ENCODE measurements at places on chromosomes 5 and 9. TPM values are rescaled to one million over a fixed set of nuclear protein-coding genes. Genes with fewer than 3 reads are reported as not detected.

GRCh38 chr5:167944121-167944852 is 347.2 kb upstream of the WWC1 start:
- no peak for DNase-seq

GRCh38 chr9:2159521-2160454 is 144.6 kb downstream of the SMARCA2 start:
- DNase-seq: no peak

DNA sequence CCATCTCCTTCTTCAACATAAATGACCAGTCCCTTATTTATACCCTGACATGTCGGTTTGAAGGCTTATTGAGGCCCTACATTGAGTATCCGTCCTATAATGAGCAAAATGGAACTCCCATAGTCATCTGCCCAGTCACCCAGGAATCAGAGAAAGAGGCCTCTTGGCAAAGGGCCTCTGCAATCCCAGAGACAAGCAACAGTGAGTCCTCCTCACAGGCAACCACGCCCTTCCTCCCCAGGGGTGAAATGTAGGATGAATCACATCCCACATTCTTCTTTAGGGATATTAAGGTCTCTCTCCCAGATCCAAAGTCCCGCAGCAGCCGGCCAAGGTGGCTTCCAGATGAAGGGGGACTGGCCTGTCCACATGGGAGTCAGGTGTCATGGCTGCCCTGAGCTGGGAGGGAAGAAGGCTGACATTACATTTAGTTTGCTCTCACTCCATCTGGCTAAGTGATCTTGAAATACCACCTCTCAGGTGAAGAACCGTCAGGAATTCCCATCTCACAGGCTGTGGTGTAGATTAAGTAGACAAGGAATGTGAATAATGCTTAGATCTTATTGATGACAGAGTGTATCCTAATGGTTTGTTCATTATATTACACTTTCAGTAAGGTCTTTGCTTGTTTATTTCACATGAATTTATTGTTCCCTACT is 38.2 kb upstream of the BTNL3 start:
- peak; percentile 28 for DNase-seq

- DNase-seq: no peak
These were observed 165.7 kb downstream of the CEMIP2 start for GRCh38 chr9:71602652-71603051.

- peak; percentile 22 for DNase-seq
These were observed 544 bp upstream of the ERCC6L2 start for GRCh38 chr9:95874989-95875304.

DNA sequence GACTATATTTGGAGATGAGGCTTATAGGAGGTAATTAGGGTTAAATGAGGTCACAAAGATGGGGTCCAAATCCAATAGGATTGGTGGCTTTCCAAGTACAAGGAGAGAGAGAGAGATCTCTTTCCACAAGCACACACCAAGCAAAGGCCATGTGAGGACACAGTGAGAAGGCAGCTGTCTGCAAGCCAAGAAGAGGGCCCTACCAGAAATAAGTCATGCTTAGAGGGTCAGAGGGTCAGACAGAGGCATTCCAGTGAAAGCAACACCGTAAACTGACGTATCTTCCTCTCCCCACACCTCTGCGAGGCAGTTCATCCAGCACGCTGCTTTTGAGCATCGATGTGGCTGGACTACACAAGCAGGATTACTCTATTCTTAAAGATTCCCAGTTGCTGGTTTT is 87.9 kb downstream of the SLC1A3 start:
- no peak for DNase-seq

SEC24A gene
- total RNA-seq: 17.3 TPM

CDX1 gene
- not detected for total RNA-seq

DNA sequence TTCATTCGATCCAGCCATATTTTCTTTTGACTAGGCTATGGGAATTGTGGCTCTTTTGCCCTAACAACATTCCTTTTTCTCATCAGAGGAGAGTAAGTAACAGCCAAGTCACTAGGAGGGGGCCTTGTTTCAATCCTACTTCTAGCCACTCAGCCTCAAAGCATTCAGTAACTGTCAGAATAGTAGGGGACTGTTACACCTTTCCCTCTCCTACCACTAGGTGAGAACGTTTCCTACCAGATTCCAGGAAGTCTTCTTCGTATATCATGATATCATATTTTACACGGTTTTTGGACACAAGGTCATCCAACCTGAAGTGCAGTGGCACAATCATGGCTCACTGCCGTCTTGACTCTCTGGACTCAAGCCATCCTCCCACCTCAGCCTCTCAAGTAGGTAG is 171.3 kb upstream of the CDH12 start:
- DNase-seq: no peak

DNA sequence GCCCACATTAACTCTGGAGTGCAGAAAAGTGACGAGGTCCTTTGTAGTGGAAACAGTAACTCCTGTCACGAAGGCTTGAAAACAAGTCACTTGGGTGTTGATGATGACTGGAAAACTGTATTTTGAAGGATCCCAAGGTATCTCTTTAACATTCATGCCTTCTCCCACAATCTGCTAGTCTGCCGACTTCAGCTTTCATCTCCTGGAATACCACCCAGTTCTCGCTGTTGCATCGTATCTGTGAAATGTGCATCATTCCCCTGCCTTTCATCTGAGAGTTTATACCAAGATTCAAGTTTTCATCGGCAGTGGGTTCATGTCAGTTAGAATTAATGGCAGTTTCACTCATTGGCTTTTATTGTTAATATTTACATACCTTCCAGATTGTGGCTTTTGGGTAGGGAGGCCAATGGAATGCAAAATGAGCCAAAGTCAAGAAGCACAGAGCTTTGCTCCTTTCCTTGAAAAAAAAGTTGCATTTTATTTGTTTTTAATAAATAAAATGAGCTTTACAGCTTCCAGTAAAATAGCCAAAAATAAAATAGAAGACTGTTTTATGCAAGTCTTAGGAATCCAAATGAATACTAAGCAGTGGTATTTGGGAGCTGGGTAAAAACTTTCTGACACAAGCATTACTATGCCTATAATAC is 575.2 kb upstream of the WWC1 start:
- no peak for DNase-seq

GRCh38 chr9:133188006-133188842 is 20.8 kb downstream of the OBP2B start:
- peak; percentile 14 for DNase-seq

GRCh38 chr5:134539732-134540131 is 14.3 kb downstream of the JADE2 start:
- DNase-seq: no peak

GRCh38 chr9:2559192-2560152 is 62.1 kb upstream of the VLDLR start:
- DNase-seq: no peak

SPINK4 gene
- total RNA-seq: not detected

DNA sequence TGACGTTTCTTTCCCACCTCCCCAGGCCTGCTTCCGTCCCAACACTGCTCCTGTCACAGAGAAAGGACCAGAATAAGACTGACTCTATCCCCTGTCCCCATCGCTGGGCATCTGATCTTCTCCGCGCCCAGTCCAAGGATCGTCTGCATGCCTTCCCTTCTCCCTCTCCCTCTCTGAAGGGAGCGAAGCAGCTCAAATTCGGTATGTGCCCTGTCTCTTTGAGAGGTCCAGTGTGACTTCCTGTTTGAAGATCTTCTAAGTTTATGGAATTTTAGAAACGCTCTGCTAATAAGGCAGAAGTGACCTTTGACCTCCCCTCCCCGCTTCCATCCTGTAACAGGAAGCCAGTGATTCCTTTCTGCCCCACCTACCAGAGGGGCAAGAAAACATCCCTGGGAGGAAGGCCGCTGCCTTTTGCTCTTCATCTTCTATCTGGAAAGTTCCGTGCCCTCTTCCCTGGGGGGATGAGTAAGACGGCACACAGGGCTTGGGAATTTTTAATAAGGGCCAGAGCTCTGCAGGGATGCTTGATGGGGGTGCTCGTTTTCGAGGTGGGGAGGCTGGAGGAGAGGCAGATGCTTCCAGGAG is 40.7 kb upstream of the RNU6ATAC start:
- DNase-seq: no peak

- DNase-seq: no peak
These were observed 16.3 kb upstream of the PRR16 start for GRCh38 chr5:120447706-120448239.

DNA sequence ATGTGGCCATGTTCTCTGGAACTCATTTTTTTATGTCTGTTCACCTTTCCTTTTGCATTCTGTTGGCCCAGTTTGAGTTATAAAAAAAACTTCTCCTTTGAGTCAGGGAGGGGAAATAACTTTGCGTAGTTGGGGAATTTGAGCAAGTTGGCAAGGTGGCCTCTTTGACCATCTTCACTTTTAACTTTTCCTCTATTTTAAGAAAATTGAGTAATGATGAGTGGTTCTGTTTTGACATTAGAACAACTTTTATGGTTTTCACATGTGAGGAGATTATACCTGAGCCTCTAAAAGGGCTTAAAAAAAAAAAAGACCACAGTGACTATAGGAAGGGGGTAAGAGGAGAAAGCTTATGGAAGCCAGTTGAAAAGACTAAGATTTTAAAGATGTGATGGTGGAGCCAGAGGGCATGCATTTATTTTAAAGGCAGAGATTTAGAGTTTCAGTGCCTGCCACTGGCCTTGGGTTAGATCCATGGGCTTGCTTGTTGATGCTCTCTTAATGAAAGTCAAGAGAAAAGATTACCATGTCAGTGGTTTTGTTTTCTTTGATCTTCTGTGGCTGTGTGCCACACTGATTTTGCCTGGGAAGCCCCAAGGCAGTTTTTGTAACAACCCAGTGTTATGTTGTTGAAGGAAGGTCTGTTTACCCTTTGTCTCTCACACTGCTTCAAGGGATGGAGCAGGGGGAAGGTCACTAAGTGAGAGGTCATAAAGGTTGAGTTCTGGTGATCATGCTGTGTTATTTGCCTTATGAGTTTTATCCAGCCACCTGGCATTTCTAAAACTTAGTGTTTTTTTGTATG is 219.7 kb upstream of the CD180 start:
- DNase-seq: no peak

THBS4 gene
- 0.17 TPM for total RNA-seq

DNA sequence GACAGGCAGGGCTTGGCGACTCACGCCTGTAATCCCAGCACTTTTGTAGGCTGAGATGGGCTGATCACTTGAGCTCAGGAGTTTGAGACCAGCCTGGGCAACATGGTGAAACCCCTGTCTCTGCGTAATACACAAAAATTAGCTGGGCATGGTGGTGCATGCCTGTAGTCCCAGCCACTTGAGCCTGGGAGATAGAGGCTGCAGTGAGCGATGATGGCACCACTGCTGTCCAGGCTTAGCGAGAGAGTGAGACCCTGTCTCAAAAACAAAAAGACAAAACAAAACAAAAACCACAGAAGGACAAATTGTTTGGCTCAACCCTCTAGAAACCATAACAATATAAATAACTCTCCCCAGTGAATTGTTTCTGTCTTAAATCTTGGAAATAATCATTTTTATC is 92.6 kb upstream of the ERBIN start:
- DNase-seq: no peak

LECT2 gene
- not detected for total RNA-seq

- DNase-seq: no peak
These were observed 40.0 kb downstream of the EHMT1 start for GRCh38 chr9:137658781-137659180.

PDCD1LG2 gene
- total RNA-seq: 9.8 TPM

GRCh38 chr9:129486756-129487657 is 133.9 kb downstream of the C9orf50 start:
- peak; percentile 82 for DNase-seq

Measured in NCI-H460 (cell line).